ENCODE measurements at places on chromosomes 1 and 21.

DNA sequence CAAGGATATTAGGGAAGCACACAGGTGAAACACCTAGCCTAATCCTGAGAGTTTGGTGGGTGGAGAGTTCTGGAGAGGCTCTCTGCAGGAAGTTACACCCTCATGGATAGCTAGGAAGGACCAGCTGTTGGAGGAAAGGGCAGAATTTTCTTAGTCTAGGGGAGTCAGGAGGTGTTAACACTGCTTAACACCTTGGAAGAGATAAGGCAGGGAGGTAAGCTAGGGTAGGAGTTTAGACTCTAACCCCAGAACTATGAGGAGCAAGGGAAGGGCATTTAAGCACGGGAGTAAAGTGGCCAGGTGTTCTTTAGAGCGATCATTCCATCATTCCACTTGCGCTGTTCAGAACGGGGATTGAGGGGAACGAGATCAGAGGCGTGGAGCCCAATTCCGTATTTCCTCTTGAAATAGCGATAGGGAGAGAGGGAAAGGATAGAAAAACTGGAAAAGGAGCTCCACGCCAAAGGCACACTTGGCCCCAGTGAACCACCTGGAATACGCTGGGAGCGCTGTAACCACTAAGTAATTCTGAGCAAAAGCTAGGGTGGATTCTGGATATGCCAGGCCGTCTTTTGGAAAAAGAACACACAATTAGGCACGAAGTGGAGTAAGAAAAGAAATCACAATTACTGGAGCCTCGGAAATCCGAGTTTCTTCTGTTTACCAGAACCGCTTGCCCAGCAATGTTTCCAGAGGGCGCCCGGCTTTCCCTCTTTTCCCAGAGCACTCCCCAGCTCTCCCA, 1.5 kb upstream of the GPR137B start:
- no peak for DNase-seq

DNA sequence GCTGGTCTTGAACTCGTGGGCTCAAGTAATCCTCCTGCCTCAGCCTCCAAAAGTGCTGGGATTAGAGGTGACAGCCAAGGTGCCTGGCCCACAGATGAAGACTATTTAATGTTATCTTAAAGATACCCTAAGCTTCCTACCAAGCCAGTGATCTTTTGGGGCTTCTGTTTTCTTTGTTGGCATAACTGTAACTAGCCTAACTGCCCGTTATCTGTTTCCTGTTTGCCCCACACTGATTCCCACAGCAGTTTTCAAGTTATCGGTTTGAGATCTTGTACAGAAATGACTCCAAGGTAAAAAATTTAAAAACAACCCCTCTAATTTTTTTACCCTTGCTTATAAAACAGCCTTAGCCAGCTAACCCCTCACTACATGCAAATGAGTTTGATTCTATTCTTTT, 12.4 kb downstream of the SELL start:
- no peak for DNase-seq

DNA sequence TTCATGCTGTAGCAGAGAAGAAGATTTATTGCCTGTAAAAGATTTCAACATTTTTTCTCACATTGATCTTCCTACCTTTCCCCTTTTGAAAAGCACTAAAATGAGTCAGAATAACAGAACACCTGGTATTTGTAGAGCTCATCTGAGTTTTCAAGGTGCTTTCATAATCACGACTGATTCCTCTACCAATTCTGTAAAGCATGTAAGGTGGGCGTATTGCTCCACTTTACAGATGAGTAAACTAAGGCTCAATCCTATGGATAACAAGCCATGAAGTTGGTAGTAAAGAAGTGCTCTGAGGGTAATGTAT, 227.9 kb upstream of the KIAA0040 start:
- no peak for DNase-seq

- DNase-seq: no peak
Observed at GRCh38 chr1:34263406-34263805, 86.7 kb downstream of the C1orf94 start.

DNA sequence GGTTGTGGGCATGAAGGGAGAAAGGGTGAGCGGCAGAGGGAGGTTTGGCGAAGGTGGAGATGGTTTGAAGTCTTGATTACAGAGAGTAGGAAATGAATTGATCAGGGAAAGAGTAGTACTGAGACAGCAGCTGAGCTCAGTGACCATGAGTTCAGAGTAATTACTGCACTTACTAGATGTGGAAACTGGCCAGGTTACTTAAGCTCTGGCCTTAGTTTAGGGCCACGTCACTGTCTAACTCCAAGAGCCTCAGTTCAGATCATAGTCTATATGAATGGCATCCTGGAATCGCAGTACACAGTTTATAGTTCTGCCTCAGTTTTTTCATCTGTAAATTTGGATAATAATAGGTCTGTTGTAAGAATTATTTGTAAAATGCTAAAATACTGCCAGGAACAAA, 78.1 kb downstream of the KCTD3 start:
- no peak for DNase-seq
